ENCODE measurements at places on chromosomes 1 and 21.

- DNase-seq = no peak
Observed at GRCh38 chr1:150352866-150353265, 11.1 kb upstream of the RPRD2 start.

GRCh38 chr1:176691251-176692228 lies 228.6 kb downstream of the PAPPA2 start:
- peak; percentile 54 for DNase-seq

DNA sequence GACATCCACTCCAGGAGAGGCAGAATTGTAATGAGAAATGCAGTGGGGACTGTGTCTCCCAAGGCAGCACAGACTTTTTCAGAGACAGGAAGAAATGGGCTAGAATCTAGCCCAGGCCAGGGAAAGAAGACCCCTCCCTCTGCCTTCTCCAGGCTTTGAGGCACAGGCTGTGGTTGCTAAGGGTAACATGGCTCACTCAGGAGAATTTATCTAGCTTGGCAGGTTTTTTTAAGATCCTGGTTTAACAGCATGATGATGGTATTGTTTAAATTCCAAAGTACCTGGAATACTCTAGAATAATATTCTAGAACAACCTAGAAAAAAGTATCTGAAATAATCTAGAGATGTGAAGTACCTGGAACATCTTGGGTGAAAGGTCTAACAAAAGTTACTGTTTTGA lies 125.6 kb downstream of the URB2 start:
- DNase-seq = no peak

DNA sequence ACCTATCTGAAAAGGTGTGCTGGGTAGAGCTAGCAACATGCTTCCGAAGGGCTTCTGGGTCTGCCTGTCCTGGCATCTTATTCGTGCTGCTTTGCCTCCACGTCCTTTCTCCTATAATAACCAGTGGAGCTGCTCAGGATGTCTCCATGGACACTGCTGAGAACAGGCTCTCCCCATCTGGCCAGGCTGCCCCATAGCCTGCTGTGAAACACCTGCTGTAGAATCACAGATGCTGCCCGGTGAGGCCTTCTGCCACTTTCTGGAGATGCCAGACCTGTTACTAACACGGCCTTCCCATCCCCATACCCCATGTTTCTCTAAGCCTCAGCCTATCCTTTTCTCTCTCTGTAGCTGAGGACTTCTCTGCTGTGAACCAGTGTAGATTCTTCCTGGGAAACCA lies 120.5 kb downstream of the IER5 start:
- no peak for DNase-seq

GRCh38 chr21:21466752-21467151 lies 468.5 kb downstream of the NCAM2 start:
- DNase-seq = no peak

- no peak for DNase-seq
Observed at GRCh38 chr1:109812691-109813393, 49.1 kb upstream of the EPS8L3 start.

- DNase-seq = peak; percentile 33
Observed at GRCh38 chr1:247448107-247448791, 9.7 kb downstream of the OR2B11 start.

DNA sequence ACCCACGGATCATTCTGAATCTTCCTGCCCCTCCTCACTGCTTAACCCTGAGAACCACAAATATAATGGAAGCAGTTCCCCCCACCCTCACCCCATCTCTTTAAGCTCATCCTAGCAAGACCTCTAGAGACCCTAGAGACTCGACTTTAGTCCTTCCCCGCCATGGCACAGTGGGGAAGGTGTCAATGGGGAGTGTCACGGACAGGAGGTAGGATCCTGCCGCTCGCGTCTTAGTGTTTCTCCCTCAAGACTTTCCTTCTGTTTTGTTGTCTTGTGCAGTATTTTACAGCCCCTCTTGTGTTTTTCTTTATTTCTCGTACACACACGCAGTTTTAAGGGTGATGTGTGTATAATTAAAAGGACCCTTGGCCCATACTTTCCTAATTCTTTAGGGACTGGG lies 677 bp upstream of the PMF1 start:
- no peak for DNase-seq

DNA sequence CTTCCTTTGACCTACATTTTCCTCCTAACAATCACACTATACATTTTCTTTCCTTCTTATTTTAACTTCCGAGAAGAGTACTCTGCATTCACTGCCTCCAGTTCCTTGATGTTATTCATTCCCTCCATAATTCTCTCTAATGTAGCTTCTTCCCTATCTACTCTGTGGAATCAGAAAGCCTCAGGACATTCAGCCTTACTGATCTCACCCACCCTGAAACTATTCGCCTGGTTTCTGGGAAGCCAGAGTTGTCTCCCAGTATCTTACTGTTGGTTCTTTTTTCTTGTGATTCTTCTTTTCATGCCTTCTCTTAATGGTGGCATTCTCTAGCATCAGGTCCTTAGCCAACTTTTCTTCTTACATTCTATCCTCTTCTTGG lies 45.5 kb downstream of the WDR64 start:
- DNase-seq = no peak

DNA sequence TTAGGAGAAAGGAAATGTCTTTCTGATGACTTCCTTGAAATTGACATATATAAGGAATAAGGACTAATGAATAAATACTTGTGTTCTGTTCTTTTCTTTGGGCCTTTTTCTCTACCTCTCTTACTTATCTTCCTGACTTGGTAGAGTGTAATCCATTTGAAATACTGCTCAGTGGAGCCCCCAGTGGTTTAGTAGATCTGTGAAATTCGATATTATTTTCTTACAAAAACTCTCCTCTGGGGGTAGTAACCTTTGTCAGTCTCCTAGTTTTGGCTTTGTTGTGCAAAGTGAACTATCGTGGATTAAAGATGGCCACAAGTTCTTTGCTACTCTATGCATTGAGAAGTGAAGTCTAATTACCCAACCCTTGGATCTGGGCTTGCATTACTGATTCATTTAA lies 48.8 kb downstream of the DUSP10 start:
- DNase-seq = no peak

DNA sequence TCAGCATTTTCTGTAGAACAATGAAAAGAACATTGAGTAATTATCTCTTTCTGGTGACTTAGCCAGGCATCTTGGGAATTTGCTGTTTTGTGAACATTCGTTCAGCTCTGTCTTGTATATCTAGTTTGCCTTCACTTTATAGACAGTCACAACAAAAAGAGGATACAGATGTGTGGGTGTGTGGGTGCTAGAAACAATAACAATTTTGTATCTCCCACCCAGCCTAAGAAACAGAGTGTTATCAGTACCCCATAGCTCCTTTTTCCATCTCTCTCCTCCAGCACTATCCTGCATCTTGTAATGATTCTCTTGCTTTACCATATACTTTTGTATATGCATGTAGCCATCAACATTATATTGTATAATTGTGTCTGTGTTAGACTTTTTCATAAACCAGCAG lies 33.0 kb downstream of the AK4 start:
- no peak for DNase-seq

DNA sequence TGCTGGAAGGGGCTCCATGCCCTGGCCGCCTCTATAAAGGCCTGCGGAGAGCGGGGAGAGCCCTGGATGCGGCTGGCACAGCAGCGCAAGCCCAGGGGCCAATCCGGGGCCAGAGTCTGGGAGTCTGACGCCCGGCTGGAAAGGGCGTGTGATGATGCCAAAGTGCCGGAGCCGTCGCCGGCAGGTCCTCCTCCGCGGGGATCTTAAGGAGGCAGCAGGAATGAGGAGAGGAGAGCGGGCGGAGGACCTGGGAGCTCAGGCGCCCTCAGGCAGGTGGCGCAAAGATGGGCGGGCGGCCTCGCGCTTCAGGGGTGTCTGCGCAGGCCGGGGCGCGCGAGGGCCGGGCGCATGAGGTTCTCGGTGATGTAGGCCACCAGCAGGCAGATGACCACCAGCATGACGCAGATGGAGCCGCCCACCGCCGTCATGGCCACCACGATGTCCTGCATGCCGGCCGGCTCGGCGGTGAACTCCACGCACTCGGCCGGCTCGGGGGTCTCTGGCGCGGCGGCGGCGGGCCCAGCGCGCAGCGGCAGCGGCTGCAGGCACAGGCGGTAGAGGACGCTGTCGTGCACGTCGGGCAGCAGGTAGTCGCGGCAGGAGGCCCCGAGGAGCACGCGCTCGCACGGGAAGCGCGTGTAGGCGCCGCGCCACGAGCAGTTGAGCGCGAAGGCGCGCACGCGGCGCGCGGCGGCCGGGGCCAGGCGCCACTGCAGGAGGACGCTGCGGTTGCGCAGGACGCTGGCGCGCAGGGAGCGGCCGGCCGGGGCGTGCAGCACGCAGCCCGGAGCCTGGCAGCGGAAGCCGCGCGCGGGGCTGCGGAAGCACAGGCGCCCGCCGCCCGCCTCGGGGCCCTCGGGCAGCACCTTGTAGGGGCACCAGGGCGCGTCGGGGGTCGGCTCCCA lies 653 bp downstream of the FNDC10 start:
- no peak for DNase-seq

- no peak for DNase-seq
Observed at GRCh38 chr1:82215853-82216175, 415.1 kb downstream of the ADGRL2 start.

- DNase-seq = no peak
Observed at GRCh38 chr1:84164161-84164560, 20.1 kb downstream of the PRKACB start.

GRCh38 chr1:170692866-170693575 lies 29.1 kb downstream of the PRRX1 start:
- DNase-seq = peak; percentile 76

DNA sequence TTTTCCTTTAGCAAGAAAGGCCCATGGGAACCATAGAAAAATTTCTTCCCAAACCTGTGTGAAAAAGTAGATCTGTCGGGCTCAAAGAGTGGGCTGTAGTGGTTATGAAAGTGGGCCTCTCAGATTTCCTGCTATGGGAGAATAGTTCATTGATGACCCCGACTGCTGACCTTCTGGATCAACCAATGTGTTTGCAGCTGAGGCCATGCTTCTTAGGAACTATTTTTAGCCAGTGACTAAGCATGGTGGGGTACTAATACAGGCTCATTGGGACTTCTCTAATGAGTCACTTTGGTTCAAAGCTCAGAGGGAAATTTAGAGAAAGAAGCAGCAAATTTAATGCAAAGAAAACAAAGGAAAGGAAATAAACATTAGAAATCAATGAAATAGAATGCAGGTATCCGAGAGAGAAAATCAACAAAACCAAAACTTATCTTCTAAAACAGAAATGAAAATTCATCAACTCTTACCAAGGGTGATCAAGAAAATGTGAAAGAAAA lies 12.6 kb upstream of the PSMA5 start:
- peak; percentile 76 for DNase-seq

DNA sequence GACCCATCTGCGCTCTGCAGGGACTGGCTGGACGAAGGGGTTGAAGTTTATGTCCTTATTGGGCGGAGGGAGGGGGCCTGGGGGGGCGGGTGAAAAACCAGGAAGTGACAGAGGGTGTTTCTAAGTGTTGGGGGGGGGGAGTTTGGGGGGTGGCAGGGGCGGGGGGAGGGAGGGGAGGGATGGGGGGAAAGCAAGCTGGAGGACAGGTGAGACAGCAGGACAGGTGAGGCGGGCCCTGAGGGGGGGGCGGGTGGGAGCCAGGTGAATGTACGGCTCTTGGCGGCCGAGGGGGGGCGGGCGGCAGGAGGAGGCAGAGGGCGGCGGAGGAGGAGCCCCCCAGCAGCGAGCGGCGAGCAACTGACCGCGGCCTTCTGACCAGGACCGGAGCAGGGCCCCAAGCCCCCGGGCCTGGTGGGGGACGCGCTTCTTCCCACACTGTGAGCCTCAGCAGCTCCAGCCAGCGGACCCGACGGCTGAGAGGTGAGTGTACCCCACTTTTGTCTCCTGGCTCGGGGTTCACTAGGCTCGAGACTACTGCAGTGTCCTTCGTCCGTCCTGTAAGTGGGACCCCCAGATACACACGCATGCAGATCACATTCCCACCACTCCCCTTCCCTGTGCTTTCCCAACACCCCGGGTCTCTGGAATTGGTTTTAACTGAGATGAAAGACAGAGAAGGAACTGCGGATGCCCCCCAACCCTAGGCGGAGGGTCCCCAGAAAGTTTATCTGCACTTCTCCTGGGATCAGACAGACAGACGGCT lies at the start of gene ZBTB7B:
Gene ZBTB7B, plus strand, starts transcription at position 339 of the 763 bp plus-strand sequence. CDS start 11,859 bp downstream, outside the sequence.
- DNase-seq = no peak

DNA sequence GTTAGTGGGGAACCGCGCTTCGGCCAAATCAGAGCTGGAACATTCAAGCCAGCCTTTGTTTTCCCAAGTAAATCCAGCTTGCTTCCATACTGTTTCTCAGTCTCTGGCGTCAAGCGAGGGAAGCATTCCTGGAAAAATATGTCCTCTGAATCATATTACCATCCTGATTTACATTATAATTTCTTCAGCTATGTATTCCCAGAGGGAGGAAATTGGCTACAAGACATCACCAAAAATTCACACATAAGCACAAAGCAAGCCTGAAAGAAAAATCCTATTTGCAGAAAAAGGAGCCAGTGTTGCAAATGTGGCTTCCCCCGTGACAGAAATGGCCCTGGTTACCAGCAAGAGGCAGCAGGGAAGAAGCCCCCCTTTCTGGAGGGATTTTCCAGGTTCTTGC lies 233.3 kb downstream of the KCNJ6 start:
- no peak for DNase-seq

- DNase-seq = no peak
Observed at GRCh38 chr1:244919320-244920282, 55.3 kb upstream of the HNRNPU start.

DNA sequence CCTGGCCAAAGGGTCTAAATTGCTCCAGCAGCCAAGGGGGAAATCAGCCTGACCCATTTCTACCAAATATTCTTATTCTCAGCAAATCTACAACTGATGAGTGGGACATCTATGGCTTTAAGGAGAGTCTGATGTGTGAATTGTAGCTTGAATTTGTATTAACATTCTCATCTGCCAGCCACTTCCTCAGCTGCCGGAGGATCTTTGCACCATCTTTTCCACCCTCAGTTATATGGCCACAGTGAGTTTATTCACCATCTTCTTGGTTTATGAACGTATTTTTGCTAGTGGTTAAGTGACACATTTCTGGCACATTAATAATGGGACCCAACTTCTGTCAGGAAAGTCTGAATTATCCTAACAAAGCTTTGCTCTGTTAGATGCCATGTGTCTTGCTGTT lies 69.6 kb downstream of the COLGALT2 start:
- no peak for DNase-seq

DNA sequence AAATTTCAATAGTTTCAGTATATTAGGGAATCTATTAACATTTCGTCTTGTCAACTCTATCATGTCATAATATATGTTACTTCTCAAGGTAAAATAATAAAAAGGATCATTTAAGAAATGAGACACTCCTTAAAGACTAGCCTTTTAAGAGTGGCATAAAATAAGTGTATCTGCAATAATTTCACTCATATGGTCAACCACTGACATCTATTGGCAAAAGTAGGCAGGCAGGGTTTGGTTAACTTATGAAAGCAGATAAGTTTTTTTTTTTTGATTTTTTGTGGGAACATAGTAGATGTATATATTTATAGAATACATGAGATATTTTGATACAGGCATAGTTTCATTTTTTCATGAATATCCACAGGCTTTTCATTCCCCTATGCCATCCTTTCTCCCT lies 5.5 kb upstream of the RGS21 start:
- peak; percentile 38 for DNase-seq
